ENCODE measurements at places on chromosomes 12 and 14.

GRCh38 chr12:69566603-69567002 lies 18.7 kb upstream of the CCT2 start:
- DNase-seq = no peak

DNA sequence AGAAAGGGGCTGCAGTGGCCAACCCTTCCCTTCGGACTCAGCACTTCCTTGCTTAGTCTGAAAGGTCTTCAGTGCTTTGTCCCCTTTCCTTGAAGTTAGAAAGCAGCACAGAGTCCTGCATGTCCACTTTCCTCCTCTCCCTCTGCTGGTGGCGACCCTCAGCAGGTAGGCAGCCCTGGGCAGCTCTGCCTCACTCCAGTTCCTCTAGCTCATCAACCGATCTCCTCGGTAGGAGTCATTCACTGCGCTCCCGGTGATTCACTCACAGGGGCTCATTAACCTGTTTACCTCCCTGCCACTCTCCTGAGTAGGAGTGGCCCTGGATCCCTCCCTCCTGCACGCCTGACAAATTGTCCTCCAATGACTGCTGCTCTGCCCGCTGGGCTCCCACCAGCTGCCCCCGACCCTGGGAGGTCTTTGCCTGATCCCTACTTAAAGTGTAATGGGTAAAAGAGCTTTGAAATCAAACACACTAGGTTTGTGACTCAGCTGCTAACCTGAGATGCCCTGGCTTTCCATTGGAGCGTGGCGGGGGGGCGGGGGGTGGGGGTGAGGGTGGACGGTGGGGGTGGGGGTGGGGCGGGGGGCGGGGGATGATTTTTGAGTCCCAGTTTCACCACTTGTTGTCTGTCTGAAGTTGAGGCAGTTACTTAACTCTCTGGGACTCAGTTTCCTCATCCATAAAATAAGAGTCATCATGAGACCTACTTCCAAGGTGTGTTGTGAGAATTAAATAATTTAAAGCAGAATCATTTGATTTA lies 4.2 kb downstream of the SCNN1A start:
- peak; percentile 61 for DNase-seq

GRCh38 chr12:130589540-130590317 lies 126.4 kb downstream of the RIMBP2 start:
- DNase-seq = no peak

- DNase-seq = no peak
These were observed 1.2 kb downstream of the GNPNAT1 start for GRCh38 chr14:52790011-52790755.

- peak; percentile 20 for DNase-seq
These were observed 53.1 kb downstream of the PARP11 start for GRCh38 chr12:3820122-3820521.

DNA sequence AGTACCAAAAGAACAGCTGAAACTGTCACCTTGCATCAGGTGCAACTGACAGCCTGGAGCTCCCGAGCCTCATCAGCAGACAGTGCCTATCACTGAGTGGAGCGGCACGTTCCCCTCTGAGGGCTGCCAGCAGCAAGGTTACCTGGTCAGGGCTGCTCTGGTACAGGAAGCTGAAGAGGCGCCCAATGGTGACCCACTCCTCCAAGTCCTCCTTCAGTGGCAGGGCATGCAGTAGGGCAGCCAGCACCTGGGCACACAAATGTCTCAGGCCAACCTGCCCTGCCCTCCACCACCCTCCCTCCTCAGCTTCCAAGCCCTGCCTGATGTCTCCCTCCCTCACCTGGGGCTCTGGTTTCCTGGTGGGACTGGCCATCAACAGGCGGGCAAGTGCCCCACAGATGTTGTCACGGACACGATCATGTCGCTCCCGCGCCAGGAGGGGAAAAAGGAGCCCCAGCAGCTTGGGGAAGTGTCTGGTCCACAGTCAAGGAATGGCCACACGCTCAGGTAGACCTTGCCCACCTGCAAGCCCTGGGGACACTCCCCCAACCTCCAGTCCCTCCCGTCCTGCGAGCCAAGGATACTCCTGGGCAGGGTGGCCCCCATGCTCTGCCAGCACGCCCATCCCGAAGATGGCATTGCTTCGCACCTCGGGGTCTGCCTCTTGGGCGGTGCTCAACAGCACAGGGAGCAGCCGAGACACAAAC lies 7.1 kb downstream of the IPO4 start:
- DNase-seq = no peak

- DNase-seq = no peak
These were observed 82.5 kb downstream of the MED13L start for GRCh38 chr12:116194935-116195431.

GRCh38 chr12:30450872-30451271 lies 244.8 kb downstream of the IPO8 start:
- DNase-seq = peak; percentile 31

DNA sequence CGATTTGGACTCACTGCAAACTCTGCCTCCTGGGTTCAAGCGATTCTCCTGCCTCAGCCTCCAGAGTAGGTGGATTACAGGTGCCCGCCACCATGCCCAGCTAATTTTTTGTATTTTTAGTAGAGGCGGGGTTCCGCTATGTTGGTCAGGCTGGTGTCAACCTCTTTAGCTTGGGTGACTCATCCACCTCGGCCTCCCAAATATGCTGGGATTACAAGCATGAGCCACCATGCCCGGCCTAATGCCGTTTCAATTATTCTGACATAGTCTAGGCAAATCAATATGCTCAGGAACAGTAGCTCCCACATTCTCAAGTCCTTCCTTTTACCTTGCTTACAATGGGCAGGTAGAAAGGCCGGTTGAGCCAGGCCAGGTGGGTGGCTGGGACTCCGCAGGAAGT lies 82.0 kb upstream of the EEA1 start:
- DNase-seq = no peak

DNA sequence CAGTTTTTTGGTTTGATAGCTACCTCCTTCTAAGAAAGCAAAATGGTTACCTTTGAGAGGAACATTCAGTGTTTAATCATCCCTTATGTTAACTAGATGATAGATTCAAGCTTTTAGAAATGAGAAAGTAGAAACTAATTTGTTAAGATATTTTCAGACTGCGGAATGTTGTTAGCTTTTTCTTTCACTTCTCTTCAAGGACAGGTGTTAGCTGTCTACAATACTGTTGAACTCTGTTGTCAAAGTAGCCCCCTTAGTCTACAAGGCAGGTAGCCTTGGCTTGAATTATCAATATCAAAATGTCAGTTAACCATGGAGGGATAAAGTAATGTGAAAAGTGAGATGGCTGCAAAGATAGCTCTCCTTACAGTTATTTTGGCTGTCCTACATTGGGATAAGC lies 14.8 kb downstream of the MAPK1IP1L start:
- no peak for DNase-seq

GRCh38 chr12:53558631-53559030 lies 51.3 kb upstream of the NPFF start:
- DNase-seq = no peak

DNA sequence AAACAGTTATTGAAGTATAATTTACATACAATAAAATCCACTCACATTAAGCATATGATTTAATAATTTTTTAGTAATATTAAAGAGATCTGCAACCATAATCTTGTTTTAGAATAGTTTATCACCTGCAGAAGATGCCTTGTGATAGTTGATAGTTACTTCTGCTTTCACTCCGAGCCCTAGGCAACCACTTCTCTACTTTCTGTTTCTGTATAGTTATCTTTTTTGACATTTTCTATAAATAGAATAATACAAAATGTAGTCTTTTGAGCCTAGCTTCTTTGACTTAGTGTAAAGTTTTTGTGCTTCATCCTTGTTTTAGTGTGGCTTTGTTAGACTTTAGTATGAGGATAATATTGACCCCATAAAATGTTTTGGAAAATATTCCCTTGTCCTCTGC lies 111.0 kb downstream of the MNAT1 start:
- DNase-seq = no peak

DNA sequence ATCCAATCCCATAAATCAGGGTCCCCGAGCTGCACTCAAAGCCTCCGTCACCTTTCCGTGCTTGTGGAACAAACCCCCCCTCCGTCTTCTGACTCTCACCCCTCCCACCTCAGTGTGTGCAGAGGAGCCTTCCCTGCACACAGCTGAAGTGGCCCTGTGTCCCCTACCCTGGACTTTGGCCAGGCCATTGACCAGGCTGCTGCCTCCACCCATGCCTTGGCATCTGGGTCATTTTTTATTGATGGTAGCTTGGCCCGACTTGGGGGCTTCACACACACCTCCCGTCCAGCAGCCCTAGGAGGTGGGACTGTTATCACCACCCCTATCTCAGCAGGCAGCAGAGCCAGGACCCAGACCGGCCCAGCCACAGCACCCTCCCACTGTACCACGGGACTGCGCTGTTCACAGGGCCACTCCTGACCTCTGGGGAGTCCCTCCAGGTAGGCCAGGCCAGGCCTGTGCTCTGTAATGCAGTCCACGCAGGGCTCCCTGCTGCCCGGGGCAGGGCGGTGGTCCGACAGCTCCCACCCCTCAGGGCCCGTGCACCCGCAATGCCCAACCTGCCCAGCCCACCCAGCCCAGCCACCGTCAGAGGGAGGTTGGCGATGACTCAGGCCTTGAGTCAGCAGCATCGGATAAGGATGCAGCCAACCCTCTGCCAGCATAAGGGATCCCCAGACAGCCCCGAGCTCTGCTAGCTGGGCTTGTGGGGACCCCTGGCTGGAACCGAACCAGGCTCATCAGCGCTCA lies 9.2 kb upstream of the INF2 start:
- peak; percentile 68 for DNase-seq

GRCh38 chr12:124740691-124741137 lies 123.0 kb downstream of the SCARB1 start:
- DNase-seq = peak; percentile 45

DNA sequence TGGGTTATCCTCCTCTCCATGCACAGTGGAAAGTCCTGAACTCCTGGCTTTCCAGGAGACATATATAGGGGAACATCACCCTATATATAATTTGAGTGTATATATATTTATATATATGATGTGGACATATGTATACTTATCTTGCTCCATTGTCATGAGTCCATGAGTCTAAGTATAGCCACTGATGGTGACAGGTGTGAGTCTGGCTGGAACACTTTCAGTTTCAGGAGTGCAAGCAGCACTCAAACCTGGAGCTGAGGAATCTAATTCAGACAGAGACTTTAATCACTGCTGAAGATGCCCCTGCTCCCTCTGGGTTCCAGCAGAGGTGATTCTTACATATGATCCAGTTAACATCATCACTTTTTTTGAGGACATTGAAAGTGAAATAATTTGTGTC lies 4.4 kb downstream of the SSTR1 start:
- DNase-seq = no peak

- DNase-seq = peak; percentile 19
These were observed 80.3 kb downstream of the ESRRB start for GRCh38 chr14:76456200-76456599.

DNA sequence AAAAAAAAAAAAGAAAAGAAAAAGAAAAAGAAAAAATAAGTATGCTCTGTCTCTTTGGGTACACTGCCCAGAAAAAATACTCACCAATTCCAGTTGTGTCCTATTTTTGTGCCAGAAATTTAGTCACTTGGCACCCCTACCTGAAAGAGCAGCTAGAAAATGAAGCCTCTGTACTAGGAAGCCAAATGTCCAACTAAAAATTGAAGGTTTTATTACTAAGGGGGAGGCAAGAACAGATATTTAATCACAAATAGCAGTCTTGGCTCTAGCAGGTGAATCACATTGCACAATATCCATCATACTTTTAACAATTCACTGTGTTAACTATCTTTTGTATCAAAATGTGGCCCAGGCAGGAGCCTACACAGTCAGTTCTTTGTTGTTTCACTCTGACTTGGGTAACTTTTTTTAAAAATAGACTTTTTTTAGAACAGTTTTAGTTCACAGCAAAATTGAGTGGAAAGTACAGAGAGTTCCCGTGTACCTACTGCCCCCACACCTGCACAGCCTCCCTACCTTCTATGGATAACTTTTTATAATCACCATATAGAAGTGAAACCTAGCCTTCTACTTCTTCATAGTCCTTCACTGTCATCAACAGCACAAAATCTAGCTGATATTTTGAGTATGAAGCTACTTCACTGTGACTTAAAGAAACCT lies 87.1 kb upstream of the ATF7IP start:
- DNase-seq = no peak

DNA sequence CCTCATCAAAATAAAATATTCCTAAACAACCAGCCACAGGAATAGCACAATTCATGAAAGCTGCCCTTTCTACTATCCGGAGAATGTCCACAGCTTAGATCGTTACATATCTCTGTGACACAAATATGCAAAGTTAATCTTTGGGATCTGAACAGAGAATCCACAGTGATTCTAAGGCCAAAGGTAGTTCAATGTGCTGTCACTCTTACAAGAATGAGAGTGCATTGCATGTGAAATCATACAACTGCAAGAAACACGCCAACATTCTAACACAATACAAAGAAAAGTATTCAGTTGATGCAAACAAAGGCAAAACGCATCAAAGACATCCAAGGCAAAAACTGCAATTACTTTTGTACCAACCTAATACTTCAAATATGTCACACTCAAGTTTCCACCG lies 60.4 kb downstream of the KSR2 start:
- no peak for DNase-seq

GRCh38 chr14:49451938-49452337 lies 134.2 kb downstream of the RPS29 start:
- no peak for DNase-seq

DNA sequence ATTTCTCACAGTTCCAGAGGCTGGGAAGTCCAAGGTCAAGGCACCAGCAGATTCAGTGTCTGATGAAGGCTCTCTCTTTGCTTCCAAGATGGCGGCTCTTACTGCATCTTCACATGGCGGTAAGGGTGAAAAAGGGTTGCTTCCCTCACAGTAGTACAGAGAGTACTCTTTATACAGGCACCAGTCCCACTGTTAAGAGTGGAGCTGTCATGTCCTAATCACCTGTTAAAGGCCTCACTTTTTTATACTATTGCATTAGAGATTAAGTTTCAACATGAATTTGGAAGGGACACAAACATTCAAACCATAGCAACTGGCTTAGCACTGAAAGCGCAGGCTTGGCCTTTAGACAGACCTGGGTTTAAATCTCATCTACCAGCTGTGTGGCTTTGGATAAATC lies 50.0 kb upstream of the TCL1A start:
- no peak for DNase-seq

DNA sequence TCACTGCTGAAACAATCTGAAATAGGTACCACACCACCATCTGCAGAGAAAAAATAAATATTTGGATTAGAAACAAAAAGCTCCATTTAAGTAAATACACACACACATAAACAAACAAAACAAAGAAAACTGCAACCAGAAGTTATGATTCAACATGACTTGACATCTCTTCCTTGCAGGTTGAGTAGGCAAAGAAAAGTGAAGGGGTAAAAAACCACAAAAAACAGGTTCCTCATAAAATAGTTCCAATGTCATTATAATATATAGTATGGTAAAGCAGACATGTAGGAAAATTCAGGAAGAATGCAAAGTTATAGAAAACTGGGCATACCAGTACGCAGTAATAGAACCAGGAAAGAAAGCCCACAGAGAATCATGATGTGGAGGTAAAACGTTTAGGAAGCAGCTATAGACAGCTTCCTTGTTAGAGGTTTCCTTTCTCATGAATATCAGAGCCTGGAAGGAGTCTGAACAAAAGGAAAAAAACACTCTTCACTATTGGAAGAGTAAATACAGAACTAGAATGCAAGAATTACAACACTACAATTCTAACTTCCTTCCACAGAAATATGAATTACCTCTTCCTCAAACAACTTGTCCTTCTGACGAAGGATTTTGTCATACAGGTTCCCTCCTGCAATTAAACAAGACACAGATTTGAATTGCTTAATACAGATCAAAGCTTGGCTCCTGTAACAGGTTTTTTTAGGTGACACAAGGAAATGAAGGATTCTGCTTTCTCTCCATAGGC lies 6.1 kb downstream of the NEK9 start:
- DNase-seq = no peak

- DNase-seq = no peak
These were observed 133.5 kb upstream of the TMEM132C start for GRCh38 chr12:128133321-128134073.

Data from fibroblast of upper back skin (primary cell).